ENCODE measurements at places on chromosomes 5 and 9.

DNA sequence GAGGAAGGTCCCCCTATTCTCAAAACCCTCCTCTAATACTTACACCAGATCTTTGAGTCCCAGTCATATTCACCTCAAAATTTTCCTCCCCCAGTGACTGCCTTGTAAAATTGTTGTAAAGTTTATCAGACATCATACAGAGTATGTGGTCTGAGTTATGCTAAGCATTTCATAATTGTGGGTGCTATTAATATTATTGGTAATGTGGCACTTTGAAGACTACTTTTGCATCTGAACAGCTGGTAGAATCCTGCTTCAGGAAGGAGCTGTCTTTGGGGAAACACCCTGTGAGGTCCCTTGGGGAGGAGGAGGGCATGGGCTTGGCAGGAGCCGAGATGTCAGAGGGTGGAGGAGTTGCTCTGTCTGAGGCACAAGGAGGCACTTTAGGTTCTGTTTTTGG lies 164.9 kb upstream of the ZNF618 start:
- no peak for DNase-seq

GRCh38 chr5:8355981-8356380 lies 487.0 kb downstream of the MTRR start:
- DNase-seq, result no peak

DNA sequence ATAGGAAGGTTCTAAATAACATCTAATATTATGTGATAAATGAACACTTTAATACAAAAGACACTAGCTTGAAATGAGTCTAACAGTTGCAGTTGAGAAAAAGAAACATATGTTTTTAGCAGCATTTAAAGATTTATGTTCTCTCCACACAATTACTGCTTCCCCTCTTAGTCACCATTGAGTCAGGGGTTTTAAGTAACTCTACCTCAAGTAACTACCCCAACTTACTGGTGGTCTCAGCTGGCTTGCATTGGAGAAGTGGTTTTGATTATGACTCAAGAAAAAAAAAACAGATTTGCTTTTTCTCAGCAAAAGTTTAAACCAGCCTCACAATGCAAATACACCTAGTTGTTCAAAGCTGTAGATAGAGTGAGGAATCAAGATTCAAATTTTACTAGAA lies 1216.5 kb upstream of the CDH9 start:
- no peak for DNase-seq

GRCh38 chr5:110161162-110161561 lies 471.4 kb downstream of the MAN2A1 start:
- no peak for DNase-seq

DNA sequence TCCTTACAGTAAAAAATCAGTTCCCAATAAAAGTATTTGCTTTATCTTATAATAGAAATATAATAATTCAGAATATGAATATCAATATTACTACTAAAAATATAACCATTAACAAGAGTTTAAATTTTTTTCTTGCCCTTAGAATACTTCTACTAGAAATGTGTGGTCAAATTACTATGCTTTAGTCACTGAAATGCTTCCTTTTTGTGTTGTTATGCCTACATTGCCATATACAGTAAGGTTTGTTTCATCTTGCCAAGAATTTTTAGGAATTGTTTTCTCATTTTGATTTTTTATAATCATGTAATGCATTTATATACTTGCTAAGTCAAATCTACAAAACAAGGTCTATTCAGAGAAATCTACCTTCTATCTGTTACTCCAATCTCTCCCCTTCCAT lies 181.7 kb downstream of the CDK5RAP2 start:
- DNase-seq, result no peak

DNA sequence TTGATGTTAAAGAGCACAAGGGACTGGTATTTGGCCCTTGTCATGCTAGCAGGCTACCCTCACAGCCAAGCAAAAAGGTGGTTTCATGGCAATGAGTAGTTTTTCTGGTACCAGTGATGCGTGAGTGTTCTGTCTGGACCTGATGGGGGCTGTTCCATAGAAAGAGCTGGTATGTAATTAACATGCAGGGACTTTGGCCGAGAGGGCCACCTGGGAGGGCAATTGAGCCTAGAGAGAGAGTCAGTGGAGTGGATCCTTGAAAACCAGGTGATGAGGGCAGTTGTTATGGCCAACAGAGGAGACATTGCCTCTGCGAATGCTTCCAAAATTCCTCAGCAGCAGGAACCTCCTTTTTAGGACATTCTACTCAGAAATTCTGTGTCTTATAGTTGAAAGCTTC lies 383.3 kb downstream of the PSAT1 start:
- no peak for DNase-seq

DNA sequence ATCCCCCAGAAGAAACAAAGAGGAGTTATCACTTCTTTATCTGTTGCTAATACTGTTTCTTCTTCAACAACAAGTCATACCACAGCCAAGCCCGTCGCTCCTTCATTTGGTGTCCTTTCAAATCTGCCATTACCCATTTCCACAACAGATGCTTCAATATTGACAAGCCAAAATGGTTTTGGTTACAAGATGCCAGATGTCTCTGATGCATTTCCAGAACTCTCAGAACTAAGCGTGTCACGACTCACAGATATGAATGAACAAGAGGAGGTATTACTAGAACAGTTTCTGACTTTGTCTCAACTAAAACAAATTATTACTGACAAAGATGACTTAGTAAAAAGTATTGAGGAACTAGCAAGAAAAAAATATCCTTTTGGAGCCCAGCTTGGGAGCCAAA lies 16.0 kb upstream of the HAND1 start:
- no peak for DNase-seq

- no peak for DNase-seq
Observed at GRCh38 chr5:127969002-127969401, 114.6 kb upstream of the SLC12A2 start.

DNA sequence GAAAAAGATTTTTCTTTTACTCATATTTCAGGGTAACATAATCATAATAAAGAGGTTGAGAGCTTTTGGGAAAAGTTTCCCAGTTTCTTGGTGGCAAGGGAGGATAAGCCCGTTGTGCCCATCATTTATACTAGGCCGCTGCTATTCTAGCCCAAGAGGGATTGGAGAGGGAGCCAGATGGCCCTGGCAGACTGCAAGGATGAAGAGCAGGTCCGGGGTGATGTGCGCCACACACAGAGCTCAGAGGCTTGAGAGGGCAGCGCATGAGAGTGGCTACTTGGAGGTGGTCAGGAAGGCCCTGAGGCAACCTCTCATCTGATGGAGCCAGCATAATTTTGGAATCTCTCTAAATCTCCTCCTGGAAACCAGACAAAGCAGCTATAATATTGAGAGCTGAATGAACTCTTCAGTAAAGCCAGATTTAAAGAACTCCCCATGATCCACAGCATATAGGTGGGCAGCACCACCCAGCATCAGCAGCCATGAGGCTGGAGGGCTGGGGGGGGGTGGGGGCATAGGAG lies 110.1 kb downstream of the MED27 start:
- DNase-seq, result no peak

GRCh38 chr9:69121155-69122081 lies 52.7 kb upstream of the TJP2 start:
- DNase-seq, result peak; percentile 64
